Gastrocnemius medialis (tissue), 4 donors: ENCODE measurements at places on chromosomes 3 and 15. TPM values are rescaled to one million over a fixed set of nuclear protein-coding genes. Genes with fewer than 3 reads are reported as not detected.

The CRYBG3 gene
- 23.0 TPM for total RNA-seq

The LDHAL6B gene
- total RNA-seq, result not detected

The TM4SF4 gene
- total RNA-seq, result 0.13 TPM

The LYZL4 gene
- not detected for total RNA-seq

The FAM81A gene
- total RNA-seq, result 0.07 TPM

The DNAH12 gene
- total RNA-seq, result 0.02 TPM

The MOBP gene
- total RNA-seq, result not detected

The SI gene
- total RNA-seq, result not detected

The PRRT3 gene
- total RNA-seq, result 7.4 TPM

The GUCA1C gene
- not detected for total RNA-seq

The ALDH1L1 gene
- 60.4 TPM for total RNA-seq

The ZNF619 gene
- total RNA-seq, result 7.2 TPM

The IQCH gene
- 0.38 TPM for total RNA-seq

The CHRNA3 gene
- total RNA-seq, result not detected

The MELTF gene
- 0.36 TPM for total RNA-seq

The ECE2 gene
- total RNA-seq, result not detected

The CHRD gene
- total RNA-seq, result 3.8 TPM
